ENCODE measurements at places on chromosomes 2 and 18.

- DNase-seq: no peak
Measured at GRCh38 chr2:80364524-80365212, 60.1 kb upstream of the LRRTM1 start.

- DNase-seq: no peak
Measured at GRCh38 chr2:170026361-170026760, 151.6 kb upstream of the MYO3B start.

GRCh38 chr2:237132799-237133198, 47.1 kb downstream of the COPS8 start:
- no peak for DNase-seq

DNA sequence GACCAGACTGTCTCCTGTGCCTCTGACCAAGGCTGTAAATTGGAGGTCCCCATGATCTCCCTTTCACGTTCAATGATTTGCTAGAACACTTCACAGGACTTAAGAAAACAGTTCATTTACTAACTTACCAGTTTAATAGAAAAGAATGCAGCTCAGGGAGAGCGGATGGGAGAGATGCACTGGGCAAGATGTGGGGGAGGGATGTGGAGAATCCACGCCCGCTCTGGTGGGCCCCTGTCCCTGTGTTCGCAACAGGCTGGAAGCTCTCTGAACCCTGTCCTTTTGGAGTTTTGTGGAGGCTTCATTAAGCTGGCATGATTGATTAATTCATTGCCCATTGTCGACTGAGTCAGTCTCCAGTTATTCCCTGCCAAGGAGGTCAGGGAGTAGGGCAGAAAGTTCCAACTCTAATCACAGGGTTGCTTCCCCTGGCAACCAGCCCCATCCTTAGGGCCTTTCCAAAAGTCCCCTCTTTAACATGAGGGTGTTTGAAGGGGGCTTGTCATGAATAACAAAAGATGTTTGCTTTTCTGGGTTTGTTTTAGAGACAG, 257.1 kb downstream of the ACKR3 start:
- DNase-seq: no peak

DNA sequence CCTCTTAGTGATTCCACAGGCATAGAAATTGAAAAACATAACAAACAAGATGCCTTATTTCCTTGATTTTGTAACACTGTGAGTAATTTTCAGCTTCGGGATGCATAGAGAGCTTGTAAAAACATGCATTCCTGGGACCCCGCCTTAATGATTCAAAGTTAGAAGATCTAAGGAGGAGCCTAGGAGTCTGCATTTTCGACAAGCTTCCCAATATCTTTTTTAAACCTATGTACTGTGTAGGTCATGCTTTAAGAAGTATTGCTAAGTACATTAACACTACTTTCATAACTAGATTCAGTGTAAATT, 109.8 kb upstream of the ZNF516 start:
- no peak for DNase-seq

- no peak for DNase-seq
Measured at GRCh38 chr2:57725337-57725947, 321.2 kb upstream of the VRK2 start.

- DNase-seq: no peak
Measured at GRCh38 chr2:8638327-8638726, 43.5 kb upstream of the ID2 start.

DNA sequence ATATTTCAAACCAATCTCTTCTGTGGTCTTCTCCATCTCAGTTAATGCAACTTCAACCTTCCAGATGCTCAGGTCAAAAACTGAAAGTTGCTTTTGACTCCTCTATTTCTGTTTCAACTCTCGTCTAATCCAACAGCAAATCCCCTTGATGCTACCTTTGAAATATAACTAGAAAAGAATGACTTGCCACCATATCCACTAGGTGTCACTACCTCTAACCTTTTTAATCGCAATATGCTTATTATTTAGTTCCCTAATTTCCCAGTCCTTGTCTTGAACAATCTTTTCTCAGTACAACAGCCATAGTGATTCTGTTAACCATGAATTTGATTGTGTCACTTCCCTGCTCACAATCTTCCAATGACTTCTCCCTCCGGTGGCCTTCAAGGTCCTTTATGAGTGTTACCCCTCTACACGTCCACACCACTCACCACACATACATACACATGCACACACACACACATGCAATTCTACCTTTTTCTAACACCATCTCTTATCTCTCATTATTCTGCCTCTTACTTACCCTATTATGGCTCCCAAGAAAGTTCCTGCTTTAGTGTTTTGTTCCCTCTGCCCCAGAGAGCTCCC, 245.5 kb upstream of the KCNJ3 start:
- no peak for DNase-seq

DNA sequence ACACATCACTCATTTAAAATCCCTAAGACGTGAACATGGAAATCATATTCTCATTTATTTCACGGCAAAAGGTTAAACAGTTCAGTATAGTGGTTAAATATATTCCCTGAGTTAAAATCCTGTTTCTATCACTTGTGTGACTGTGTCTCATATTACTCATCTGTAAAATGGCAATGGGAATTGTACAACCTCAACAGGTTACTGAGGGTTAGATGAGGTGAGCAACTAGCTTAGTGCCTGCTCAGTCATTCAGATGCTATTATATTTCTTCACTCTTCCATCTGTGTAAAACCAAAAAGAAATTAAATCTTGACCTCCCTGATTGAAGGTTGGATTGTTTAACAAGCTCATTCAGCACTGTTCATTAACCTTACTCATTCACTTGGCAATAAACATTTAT, 212.4 kb upstream of the STK17B start:
- no peak for DNase-seq

- DNase-seq: no peak
Measured at GRCh38 chr18:9153256-9153655, 16.7 kb downstream of the ANKRD12 start.

- no peak for DNase-seq
Measured at GRCh38 chr2:74267068-74267467, 68.7 kb downstream of the MTHFD2 start.

DNA sequence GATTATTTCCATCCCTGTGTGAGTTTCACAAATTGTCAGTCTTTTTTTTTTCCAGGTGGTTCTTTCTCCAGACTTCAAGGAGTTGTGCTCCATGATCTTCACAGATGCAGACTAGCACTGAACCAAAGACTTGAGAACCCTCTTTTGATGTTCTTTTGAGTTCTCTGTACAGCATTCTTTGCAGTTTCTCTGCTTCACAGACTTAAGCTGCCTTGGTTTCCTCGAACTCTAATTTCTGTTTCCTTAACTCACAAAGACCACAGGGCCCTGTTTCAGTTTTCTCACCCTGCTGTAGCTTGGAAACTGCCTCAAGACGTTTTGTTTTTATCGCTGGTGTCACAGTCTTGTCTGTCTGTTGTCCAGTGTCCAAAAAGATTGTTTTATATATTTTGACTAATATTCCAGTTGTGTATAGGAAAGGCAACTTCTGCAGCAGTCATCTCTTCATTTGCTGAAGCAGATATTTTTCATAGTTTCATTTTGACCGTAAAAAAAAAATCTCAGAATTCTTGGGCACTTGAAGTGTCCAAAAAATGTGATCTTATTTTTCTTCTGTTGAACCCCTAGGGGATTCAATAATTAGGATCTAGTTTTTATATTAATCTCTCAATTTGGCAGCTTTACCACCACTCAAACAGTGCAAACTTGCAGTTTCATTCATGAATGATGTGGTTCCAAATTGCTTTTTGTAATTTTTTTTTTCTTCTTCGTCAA, 97.0 kb upstream of the MC4R start:
- DNase-seq: no peak

- no peak for DNase-seq
Measured at GRCh38 chr18:79881695-79882094, 69.8 kb downstream of the SLC66A2 start.

- DNase-seq: no peak
Measured at GRCh38 chr18:59877361-59877760, 22.4 kb upstream of the PMAIP1 start.

DNA sequence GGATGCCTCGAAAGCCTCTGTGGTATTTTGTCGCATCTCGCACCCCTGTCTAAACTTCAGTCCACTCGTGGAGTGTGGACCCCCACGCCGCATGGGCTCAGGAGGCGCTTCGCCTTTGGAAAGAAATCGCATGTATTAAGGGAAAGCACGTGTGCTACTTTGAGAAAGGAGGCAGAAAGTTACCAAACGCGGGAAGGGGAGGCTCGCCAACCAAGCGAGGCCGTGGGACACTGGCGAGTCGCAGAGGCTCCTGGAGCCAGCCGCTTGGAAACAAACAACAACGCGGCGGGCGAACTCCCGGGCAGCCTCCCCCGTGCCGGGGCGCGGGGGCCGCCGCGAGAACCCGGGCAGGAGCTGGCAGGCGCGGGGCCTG, 455 bp upstream of the AGAP1 start:
- DNase-seq: no peak

DNA sequence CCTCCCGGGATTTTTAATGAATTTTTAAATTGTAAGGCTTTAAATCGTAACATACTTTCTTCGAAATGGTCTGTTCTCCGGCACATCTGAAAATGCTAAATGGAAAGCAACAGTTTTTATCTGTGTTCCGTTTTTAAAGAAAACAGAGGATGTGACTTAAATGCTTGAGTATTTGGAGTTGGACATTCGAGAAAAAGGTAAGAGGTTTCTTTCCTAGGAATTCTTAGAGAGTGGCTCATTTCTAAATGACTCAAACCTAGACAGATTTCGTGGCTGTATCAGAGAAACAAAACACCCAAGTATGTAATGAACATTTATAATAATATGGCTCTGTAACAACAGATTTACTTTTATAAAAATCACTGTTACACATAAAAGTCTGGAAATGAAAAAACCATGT, 177.6 kb upstream of the CCDC68 start:
- DNase-seq: no peak

GRCh38 chr2:52572469-52572894, 1195.1 kb upstream of the CHAC2 start:
- DNase-seq: no peak

DNA sequence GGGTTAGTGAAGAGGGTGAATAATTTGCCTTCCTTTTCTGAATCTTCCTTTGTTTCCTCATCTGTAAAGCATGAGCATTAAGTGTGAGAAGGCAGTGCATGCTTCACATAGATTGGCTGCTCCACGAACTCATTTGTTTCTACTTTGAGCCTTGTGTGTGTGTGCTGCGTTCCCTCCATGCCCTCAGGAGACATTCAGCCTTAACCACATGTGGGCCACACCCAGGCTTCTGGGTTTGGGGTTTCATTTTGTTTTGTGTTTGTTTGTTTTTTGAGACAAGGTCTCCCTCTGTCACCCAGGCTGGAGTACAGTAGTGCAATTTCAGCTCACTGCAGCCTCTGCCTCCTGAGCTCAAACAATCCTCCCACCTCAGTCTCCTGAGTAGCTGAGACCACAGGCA, 843.3 kb downstream of the GALR1 start:
- no peak for DNase-seq

- peak; percentile 67 for DNase-seq
Measured at GRCh38 chr2:217899231-217900009, 103.4 kb downstream of the TNS1 start.

Measured in AG09309 (cell line).